Panc1 (cell line): ENCODE measurements at places on chromosomes 12 and 14.

- H3K4me3 ChIP-seq = no peak overlapping the region
- H3K36me3 ChIP-seq = no peaks in the 10 kb centered on the region
- H3K4me1 ChIP-seq = no peaks in the 10 kb centered on the region
These were observed 1067.9 kb downstream of the BCL11B start for GRCh38 chr14:98204139-98204538.

DNA sequence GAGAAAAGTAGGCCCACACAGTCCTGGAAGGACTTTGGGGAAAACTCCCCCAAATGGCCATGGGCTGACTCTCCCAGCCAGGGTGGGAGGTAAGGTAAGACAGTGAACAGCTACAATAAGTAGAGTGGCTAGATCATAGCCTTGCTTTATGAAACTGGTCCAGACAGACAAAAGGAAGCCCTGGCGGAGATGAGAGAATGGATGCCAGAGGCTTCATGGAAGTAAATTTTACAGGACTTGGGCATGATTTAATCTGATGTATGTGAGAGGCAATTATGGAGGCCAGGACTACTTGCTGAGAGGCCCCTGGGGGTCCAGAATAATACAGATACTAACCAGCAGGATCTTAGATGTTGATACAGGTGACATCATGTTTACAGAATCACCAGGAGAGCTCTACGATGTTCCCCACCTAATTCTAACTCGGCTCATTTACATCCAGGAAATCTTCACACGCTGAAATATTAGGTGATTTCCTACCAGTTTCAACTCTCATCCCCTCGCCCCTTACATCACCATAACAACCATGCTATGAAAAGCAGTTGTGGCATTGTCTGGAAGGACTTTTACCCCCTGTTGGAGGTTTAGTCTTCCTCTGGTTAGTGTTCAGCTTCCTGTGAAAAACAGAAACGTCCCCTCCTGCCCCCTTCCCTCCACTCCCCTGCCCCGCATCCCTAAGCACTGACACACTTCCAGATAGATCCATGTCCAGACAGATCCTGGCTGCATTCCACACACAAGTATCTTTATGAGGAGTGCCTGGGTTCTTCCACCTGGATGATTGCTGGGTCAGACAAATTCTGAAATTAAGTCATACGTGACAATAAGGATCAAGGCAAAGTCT is 39.5 kb upstream of the NT5DC3 start:
- no peak overlapping the region for H3K4me3 ChIP-seq
- H3K36me3 ChIP-seq = no peaks in the 10 kb centered on the region
- DNase-seq = no peak
- H3K27me3 ChIP-seq = no peaks in the 10 kb centered on the region; the same call in 1 of the 2 replicates
- no peak overlapping the region for H3K27ac ChIP-seq
- H3K4me1 ChIP-seq = 0 out of 2 replicates have a peak, but pooled peaks cover 4% of the 10 kb centered on the region

DNA sequence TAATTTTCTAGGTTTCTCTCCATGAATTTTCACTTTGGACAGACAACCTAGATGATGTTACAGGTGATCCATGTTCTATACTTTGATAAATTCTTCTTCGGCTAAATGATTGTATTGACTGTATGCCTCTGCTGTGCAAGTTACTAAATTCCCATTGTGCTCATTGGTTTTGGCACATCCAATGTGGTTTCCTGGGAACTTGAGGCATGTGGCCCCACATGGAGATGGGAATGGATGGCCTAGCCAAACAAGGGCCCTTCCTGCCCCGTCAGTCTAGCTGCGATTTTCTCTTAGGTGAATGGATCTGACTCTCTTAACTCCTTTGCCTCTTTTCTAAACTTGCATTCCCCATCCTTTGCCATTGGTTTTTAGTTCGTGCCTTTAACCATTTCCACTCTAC is 186.2 kb downstream of the PELI2 start:
- no peak for DNase-seq
- H3K27me3 ChIP-seq = no peaks in the 10 kb centered on the region
- H3K4me1 ChIP-seq = no peaks in the 10 kb centered on the region

DNA sequence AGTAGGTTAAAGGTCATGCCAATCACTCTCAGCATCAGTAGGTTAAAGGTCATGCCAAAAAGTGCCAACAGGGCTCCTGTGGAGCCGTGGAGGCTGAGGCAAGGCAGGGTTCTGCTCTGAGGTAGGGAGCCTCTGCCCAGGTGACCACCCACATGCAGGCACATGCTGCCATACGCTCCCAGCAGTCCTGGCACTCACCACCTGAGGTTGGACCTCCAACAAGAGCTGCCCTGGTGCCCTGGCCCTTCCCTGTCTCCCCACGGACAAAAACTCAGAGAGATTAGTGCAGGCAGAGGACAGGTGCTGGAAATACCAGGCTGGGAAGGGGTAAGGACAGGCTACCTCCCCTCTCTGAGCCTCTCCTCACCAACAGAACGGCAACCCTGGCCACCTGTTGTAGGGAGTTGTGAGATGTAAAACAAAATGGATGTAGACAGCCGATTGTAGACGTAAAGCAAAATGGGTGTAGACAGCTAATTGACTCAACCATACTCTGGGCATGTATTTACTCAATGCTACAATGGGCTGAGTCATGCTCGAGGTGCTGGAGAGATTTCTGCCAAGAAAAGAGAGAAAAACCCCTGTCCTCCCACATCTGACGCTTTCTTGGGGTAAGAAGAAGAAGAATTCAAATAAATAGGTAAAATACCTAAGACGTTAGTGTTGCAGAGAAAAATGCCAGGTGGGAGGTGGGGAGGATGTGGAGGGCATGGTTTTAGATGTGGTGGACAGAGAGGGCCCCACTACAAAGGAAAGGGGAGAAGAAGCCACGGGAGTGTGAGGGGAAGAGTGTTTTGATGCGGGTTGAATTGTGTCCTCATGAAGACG is 32.4 kb downstream of the LTBP2 start:
- H3K27me3 ChIP-seq = no peaks in the 10 kb centered on the region
- no peak for DNase-seq
- peaks cover 6% of the 10 kb centered on the region for H3K4me1 ChIP-seq
- H3K36me3 ChIP-seq = no peaks in the 10 kb centered on the region
- no peak overlapping the region for H3K27ac ChIP-seq
- H3K4me3 ChIP-seq = no peak overlapping the region

- peaks cover 5% of the 10 kb centered on the region; the same call in 1 of the 2 replicates for H3K4me1 ChIP-seq
- no peaks in the 10 kb centered on the region for H3K27me3 ChIP-seq
- no peak for DNase-seq
- no peak overlapping the region for H3K4me3 ChIP-seq
These were observed 54.5 kb upstream of the AMN start for GRCh38 chr14:102867826-102868580.

DNA sequence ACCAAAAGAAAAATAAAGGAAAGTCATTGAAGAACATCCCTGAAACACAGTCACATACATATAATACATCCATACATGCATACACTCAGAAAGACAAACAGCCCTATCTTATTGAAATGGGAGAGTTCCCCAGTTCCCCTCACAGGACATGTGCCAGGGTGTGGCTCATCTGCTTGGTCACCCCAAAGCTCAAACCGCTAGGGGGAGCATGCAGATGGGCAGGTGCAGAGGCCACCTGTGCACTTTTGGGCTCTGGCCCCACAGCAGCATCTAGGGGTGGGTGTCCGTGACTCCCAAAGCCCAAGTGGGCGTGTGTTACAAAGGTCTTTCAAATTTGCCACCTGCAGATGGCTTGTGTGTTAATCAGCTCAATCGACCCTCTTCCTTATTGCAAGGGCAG is 75.2 kb downstream of the CMAS start:
- H3K27me3 ChIP-seq = no peaks in the 10 kb centered on the region
- no peak overlapping the region for H3K4me3 ChIP-seq
- no peak for DNase-seq
- H3K36me3 ChIP-seq = no peaks in the 10 kb centered on the region
- no peaks in the 10 kb centered on the region for H3K4me1 ChIP-seq

- H3K27ac ChIP-seq = no peak overlapping the region
- H3K4me3 ChIP-seq = no peak overlapping the region
- H3K27me3 ChIP-seq = no peaks in the 10 kb centered on the region
- no peaks in the 10 kb centered on the region for H3K4me1 ChIP-seq
These were observed 19.9 kb downstream of the DAAM1 start for GRCh38 chr14:59208224-59208814.

- peaks cover 4% of the 10 kb centered on the region; the same call in 1 of the 2 replicates for H3K27me3 ChIP-seq
- DNase-seq = no peak
- no peaks in the 10 kb centered on the region for H3K36me3 ChIP-seq
- H3K27ac ChIP-seq = peak overlapping the region; percentile 80
These were observed 1.6 kb downstream of the FMNL3 start for GRCh38 chr12:49705479-49706134.

- H3K36me3 ChIP-seq = no peaks in the 10 kb centered on the region
- DNase-seq = no peak
- H3K27me3 ChIP-seq = no peaks in the 10 kb centered on the region; the same call in 1 of the 2 replicates
These were observed 16.1 kb downstream of the ASCL1 start for GRCh38 chr12:102973583-102973982.

DNA sequence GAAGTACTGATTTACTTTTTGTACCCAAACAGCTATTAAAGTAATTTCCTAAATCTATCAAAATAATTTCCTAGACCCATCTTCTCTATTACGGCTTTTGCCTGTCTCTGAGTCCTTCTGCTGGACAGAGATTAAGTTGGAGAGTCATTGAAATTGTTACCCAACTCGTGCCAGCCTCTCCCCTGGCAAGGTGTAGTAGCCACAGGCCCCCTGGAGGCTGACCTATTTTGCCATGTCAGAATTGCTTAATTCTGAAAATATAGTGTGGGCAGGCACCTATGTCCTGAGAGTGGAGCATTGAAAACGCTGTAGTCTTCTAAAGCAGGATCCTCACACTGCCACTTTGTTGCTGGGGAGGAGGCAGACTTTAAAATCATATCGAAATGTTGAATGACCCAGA is 308.2 kb downstream of the GLT1D1 start:
- H3K27ac ChIP-seq = no peak overlapping the region
- H3K4me1 ChIP-seq = no peaks in the 10 kb centered on the region
- H3K27me3 ChIP-seq = no peaks in the 10 kb centered on the region; the same call in 1 of the 2 replicates
- no peak for DNase-seq
- H3K4me3 ChIP-seq = no peak overlapping the region

GRCh38 chr14:93137864-93138263 is 22.1 kb upstream of the ITPK1 start:
- H3K36me3 ChIP-seq = no peaks in the 10 kb centered on the region
- H3K27me3 ChIP-seq = no peaks in the 10 kb centered on the region
- no peak overlapping the region for H3K27ac ChIP-seq
- H3K4me1 ChIP-seq = no peaks in the 10 kb centered on the region
- DNase-seq = no peak

GRCh38 chr12:93072340-93072739 is 143.2 kb upstream of the EEA1 start:
- no peak overlapping the region for H3K4me3 ChIP-seq
- no peaks in the 10 kb centered on the region for H3K27me3 ChIP-seq
- H3K4me1 ChIP-seq = no peaks in the 10 kb centered on the region
- H3K27ac ChIP-seq = no peak overlapping the region
- no peaks in the 10 kb centered on the region for H3K36me3 ChIP-seq

DNA sequence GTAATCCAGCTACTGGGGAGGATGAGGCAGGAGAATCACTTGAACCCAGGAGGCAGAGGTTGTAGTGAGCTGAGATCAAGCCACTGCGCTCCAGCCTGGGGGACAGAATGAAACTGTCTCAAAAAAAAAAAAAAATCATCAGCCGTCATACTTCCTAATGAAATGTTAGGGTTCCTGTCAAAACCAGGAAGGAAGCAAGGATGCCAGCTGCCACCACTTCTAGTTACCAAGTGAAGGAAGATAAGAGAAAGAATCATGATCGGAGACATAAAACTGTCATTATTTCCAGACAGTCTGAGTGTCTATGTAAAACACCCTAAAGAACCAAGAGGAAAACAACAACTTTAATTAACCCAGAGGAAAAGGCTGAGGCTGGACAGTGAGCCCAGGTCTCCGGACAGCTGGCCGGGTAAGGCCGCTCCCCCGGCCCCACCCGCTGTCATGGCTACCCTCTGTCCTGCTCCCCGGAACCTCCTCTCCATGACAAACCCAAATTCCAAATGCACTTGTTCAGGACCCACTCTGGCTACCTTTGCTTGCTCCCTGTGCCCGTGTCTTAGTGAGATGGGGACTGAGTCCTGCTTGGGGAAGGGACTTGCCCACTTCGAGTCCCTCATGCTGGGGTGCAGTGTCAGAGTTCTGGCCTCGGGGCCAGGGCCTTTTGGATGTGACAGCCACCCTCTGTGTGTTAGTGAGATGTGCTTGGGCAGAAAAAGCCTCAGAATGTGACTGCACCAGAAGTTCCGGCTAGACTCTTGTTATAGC is 29.0 kb downstream of the SLC6A12 start:
- H3K4me3 ChIP-seq = no peak overlapping the region
- no peak overlapping the region for H3K27ac ChIP-seq
- H3K4me1 ChIP-seq = no peaks in the 10 kb centered on the region

- no peaks in the 10 kb centered on the region; the same call in 1 of the 2 replicates for H3K36me3 ChIP-seq
- no peak overlapping the region for H3K4me3 ChIP-seq
- no peaks in the 10 kb centered on the region for H3K4me1 ChIP-seq
These were observed 3.5 kb downstream of the TSHR start for GRCh38 chr14:80958939-80959338.

- no peaks in the 10 kb centered on the region for H3K36me3 ChIP-seq
- no peaks in the 10 kb centered on the region for H3K4me1 ChIP-seq
- no peak for DNase-seq
- no peaks in the 10 kb centered on the region for H3K27me3 ChIP-seq
These were observed 108.8 kb downstream of the DAAM1 start for GRCh38 chr14:59297071-59297776.

DNA sequence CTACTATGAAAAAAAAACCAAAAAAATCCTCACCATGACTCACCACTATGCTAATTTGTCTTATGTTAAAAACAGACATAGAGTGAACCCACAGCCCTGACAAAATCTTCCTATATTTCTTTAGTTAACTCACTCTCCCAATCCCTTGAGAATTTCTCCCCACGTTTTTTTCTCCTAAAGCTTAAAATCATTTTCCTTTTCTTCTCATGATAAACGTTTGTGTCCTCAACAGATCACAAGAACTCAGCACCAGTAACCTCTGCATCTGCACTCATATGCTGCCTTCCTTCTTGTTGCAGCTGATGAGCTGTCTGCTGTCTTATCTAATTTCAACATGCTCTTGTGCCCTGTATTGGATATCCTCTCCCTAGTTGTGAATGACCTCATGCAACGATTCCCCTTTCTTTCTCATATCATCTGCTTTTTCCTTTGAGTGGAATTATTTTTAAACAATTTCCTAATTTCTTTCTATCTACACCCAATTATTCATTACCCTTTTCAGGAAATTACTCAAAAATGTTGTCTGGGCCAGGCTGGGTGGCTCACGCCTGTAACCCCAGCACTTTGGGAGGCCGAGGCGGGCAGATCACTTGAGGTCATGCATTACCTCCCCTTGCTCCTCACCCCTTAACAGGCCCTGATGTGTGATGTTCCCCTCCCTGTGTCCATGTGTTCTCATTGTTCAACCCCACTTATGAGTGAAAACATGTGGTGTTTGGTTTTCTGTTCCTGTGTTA is 427.5 kb upstream of the MGAT4C start:
- no peak overlapping the region for H3K4me3 ChIP-seq
- no peaks in the 10 kb centered on the region for H3K27me3 ChIP-seq
- no peak overlapping the region for H3K27ac ChIP-seq
- no peaks in the 10 kb centered on the region for H3K4me1 ChIP-seq

- no peak overlapping the region; the same call in 1 of the 2 replicates for H3K27ac ChIP-seq
- H3K27me3 ChIP-seq = no peaks in the 10 kb centered on the region
- DNase-seq = no peak
- H3K4me3 ChIP-seq = no peak overlapping the region
These were observed 394.9 kb downstream of the RAD51B start for GRCh38 chr14:68214431-68214830.

GRCh38 chr14:89374908-89375307 is 42.1 kb downstream of the FOXN3 start:
- H3K27me3 ChIP-seq = no peaks in the 10 kb centered on the region
- H3K36me3 ChIP-seq = no peaks in the 10 kb centered on the region
- no peaks in the 10 kb centered on the region for H3K4me1 ChIP-seq
- no peak overlapping the region for H3K27ac ChIP-seq
- H3K4me3 ChIP-seq = no peak overlapping the region
